ENCODE measurements at places on chromosomes 5 and 9. TPM values are rescaled to one million over a fixed set of nuclear protein-coding genes. Genes with fewer than 3 reads are reported as not detected.

Gene ALDH1B1
- total RNA-seq, result 22.6 TPM

Gene ENTREP1
- 1.6 TPM for total RNA-seq

Gene TGFBI
- 40.6 TPM for total RNA-seq

Gene FAT2
- total RNA-seq, result not detected

Gene CDH10
- total RNA-seq, result not detected

Gene VCAN
- total RNA-seq, result 14.1 TPM

Gene C8G
- total RNA-seq, result not detected

Gene FAM78A
- total RNA-seq, result 1.9 TPM

Gene SOX30
- not detected for total RNA-seq

Gene CATSPER3
- total RNA-seq, result not detected

Gene TAF11L7
- not detected for total RNA-seq

Gene AQP7
- total RNA-seq, result not detected

Gene SLC46A2
- total RNA-seq, result not detected

Gene IL9
- not detected for total RNA-seq

Gene PNPLA7
- total RNA-seq, result under 0.01 TPM

Gene RAI14
- total RNA-seq, result 115 TPM

Gene LIFR
- 51.5 TPM for total RNA-seq

Gene ADAMTS12
- total RNA-seq, result 0.46 TPM

Gene PCDHB10
- 0.30 TPM for total RNA-seq

Gene CLTA
- 378 TPM for total RNA-seq

Gene DNAH5
- total RNA-seq, result 0.32 TPM

Gene COL27A1
- total RNA-seq, result 6.7 TPM

Data from epithelial cell of umbilical artery (primary cell).